ENCODE measurements at places on chromosomes 12 and 14. TPM values are rescaled to one million over a fixed set of nuclear protein-coding genes. Genes with fewer than 3 reads are reported as not detected.

The KCNJ8 gene
- 0.27 TPM for total RNA-seq

The ORMDL2 gene
- 24.5 TPM for total RNA-seq

The OTX2 gene
- total RNA-seq = not detected

The SMIM41 gene
- total RNA-seq = 0.72 TPM

The CLEC2D gene
- total RNA-seq = 0.49 TPM

The SPIC gene
- not detected for total RNA-seq

The AICDA gene
- not detected for total RNA-seq

The MANSC4 gene
- total RNA-seq = not detected

The TAS2R8 gene
- total RNA-seq = not detected

The SMIM10L1 gene
- total RNA-seq = 15.3 TPM

The SLC8B1 gene
- 6.1 TPM for total RNA-seq

The NOP9 gene
- 14.6 TPM for total RNA-seq

Data from A375 (cell line).